ENCODE measurements at places on chromosomes 7 and 10. TPM values are rescaled to one million over a fixed set of nuclear protein-coding genes. Genes with fewer than 3 reads are reported as not detected.

GRCh38 chr7:1121476-1121875 is 33.6 kb downstream of the GPER1 start:
- no peak for DNase-seq

- DNase-seq = no peak
Measured at GRCh38 chr10:129375912-129376311, 91.1 kb upstream of the MGMT start.

DNA sequence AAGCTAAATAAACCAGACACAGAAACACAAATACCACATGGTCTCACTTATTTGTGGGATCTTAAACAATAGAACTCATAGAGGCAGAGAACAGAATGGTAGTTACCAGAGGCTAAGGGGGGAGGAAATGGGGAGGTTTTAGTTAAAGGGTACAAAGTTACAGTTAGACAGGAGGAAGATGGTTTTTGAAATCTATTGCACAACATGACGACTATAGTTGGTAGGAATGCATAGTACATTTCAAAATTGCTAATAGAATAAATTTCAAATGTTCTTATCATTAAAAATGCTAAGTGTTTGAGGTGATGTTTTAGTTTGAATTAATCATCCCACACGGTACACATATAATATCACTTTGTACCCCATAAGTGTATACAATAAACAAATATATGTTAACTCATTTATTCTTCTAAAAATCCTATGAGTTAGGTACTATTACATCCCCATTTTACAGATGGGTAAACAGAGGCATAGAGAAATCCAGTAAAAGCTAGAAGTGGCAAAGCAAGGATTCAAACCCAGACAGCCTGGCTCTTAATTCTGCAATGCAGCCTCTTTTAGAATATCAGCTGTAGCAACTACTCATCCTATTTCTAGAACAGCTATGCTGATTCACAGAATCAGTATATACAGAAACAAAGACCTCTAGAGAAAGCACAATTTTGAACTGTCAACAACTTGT is 50.9 kb downstream of the HBP1 start:
- no peak for DNase-seq

- no peak for DNase-seq
Measured at GRCh38 chr10:128186959-128187787, 61.0 kb upstream of the MKI67 start.

DNA sequence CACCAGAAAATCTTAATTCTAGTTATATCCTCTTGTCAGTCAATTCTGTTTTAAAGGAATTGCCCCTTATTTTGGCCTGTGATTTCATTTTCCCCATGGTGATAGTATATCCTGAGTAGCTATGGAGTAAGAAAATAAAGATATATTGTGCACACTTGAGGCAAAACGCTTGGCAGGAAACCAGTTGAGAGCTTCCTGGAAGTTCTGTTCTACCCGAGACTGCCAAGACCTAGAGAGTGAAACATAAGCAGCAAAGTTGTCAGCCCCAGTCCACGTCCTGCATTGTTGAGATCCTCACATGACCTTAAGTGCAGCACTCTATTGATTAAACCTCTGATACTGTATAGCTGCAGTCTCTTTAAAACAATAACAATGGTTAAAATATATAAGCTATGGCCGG is 235.2 kb downstream of the CDC14C start:
- DNase-seq = no peak

- no peak for DNase-seq
Measured at GRCh38 chr7:84913731-84914130, 273.1 kb downstream of the SEMA3D start.

GRCh38 chr10:61021926-61022325 is 77.9 kb upstream of the RHOBTB1 start:
- no peak for DNase-seq

Gene CYP3A4
- not detected for total RNA-seq

All from occipital lobe (tissue), 3 donors.